HEK293T (cell line): ENCODE measurements at places on chromosomes 12 and 14.

GRCh38 chr14:105484069-105484996 is 2.4 kb upstream of the CRIP1 start:
- no peak for DNase-seq

GRCh38 chr12:41407232-41407799 is 219.2 kb downstream of the PDZRN4 start:
- no peak for DNase-seq

DNA sequence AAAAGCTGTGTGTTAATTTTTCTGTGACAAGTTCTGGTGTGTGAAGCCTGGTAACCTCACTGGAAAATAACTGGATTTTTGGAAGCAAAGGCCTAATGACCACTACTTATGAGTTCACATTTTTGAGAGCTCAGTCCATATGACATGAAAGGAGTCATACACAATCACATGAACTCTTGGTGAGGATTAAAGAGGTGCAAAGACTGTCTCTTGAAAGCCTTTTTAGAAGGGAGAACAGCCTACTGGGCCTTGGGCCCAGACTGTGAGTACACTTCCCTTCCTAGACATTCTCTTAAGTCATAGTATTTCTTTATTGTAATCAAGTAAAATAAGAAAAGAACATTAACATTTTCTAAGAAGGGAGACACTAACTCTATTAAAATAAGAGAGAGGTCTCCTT is 176.1 kb downstream of the BCAT1 start:
- DNase-seq, result no peak

GRCh38 chr14:77654001-77654441 is 37.6 kb upstream of the SPTLC2 start:
- no peak for DNase-seq

DNA sequence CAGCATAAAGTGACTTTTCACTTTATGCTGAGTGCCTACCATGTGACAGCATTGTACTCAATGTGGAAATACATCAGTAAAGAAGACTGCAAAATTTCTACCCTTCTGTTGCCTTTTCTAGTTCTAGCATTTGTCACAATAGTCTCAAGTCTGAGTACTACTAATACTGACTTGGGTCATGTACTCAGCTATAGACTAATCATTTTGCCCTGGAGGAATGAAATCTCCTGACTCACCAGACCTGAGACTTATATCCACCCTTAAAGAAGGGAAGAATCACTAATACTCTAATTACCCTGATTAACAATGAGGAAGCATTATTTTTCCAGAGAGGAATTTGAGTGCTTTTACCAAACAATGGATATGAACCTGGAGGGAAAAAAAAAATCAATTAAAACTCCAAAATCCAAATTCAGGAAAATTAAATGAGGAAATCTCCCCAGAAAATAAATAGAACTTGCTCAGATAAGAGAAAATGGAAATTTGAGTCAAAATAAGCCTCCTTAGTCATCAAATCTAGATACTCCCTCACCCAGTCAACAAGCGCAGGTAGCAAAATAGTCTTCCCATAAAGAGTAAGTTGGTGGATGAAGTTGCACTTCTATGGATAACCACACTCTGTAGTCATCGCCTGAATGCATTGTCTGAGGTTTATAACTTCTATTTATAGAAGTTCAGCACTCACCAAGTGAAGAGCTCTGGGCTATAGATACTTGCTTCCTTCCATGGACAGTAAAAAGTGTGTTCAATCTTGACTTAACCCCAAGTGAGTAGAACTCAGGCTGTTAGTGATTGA is 386.6 kb downstream of the SYT1 start:
- no peak for DNase-seq
